ENCODE measurements at places on chromosomes 16 and 17. TPM values are rescaled to one million over a fixed set of nuclear protein-coding genes. Genes with fewer than 3 reads are reported as not detected.

SNF8 gene
- total RNA-seq: 38.4 TPM

MMP25 gene
- total RNA-seq: 0.62 TPM

SLC4A1 gene
- total RNA-seq: 5.8 TPM

ERCC4 gene
- total RNA-seq: 15.4 TPM

TBC1D3K gene
- not detected for total RNA-seq

NKD1 gene
- total RNA-seq: 2.2 TPM

DNA sequence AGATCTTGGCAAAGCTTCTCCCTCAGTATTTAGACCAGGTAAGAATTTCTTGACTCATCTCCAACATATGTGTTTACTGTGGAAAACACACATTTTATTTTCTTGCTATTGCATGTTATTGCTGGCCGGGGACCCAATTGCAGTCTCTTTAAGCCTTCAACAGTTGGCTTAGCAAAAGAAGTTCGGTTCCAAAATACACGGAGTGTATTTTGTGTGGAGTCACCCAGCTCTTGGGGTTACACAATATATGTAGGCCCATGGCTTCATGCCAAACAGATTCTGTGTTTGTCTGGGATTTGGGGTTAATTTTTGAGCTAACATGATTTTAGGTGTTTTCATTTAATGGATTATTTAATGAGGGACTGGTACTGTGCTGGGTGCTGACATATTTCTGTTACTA lies 4.0 kb downstream of the ALDH3A2 start:
- no peak for DNase-seq

GRCh38 chr16:84063980-84064379 lies 21.4 kb upstream of the SLC38A8 start:
- no peak for DNase-seq

DNA sequence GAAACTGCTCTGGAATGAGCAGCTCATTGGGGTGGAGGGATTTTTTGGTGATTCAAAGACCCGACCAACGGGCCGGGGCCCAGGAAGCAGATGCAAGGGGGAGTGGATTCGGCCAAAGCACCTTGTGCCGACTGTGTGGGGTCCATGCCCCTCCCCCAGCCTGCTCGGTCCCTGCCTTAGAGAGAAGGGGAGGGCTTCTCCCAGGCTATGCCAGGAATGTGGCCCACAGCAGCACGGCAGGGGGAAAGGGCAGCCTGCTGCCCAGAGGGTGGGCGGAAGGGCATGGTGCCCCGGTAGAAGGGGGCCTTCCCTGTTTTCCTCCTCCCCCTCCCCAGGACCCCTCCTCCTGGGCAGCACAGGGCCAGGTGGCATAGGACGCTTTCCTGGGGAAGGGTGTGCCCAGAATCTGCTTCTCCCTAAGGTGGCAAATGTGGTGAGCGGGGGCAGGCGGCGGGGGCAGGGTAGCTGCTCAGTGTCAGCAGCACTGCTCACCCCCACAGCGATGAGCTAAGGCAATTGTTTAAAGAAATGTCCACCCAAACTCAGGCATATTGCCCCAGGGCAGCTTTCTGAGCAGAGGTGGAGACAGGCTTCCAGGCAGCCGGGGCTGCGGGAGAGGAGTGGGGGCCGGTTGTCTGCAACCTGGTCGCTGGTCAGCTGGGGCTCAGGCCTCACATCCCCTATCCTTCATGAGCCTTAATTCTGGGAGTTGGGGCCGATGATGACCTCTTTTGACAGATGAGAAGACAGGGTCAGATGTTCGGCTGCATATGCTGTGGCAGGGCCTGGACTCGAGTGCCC lies 33.9 kb upstream of the MLKL start:
- DNase-seq: no peak

DNA sequence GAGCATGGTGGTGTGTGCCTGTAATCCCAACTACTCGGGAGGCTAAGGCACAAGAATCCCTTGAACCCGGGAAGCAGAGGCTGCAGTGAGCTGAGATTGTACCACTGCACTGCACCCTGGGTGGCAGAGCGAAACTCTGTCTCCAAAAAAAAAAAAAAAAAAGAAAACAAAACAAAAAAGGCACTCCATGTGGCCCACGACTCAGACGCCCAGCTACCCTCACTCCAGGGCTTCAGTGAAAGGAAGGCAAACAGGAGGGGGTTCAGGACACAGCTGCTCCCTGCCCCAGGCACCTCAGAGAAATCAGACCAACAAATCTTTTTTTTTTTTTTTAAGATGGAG lies 91.7 kb downstream of the LITAF start:
- no peak for DNase-seq

DNA sequence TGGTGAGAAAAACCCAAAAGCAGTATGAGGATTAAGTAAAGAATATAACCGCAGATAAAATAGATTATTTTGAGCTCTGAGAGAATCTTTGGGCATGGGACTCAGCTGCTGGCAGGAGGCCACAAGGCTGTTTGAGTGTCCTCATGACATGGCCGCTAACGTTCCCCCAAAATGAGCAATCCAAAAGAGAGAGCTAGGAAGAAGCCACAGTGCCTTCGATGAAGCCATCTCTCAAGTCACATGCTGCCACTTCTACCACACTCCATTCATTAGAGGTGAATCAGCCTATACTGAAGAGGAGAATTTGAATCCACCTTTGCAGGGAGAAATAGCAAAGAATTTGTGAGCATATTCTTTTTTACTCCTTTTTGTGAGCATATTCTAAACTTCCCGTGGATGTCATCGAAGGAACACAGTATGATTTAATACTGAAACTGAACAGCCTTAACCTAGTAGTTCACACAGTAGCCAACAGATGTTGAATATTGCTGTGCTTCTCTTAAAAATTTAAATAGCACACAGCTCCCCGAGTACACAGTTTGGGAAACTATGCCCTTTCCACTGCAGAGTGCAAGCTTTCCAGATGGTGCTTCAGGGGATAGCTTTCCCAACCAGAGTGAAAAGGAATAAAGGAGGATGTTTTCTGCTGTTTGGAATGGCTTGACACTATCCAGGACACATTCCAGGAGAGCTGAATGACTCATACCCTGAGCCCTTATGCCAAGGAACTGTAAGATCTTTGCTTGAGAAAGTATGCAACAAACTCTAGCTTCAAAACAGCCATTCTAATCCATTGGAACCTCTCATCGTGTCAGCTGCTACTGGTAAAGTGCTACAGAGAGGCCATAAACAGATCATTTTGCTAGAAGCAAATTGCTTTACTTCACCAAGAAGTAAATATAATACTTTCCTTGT lies 33.9 kb downstream of the ANKFY1 start:
- DNase-seq: peak; percentile 41

- DNase-seq: no peak
Measured at GRCh38 chr17:222172-222571, 40.7 kb upstream of the DOC2B start.

DNA sequence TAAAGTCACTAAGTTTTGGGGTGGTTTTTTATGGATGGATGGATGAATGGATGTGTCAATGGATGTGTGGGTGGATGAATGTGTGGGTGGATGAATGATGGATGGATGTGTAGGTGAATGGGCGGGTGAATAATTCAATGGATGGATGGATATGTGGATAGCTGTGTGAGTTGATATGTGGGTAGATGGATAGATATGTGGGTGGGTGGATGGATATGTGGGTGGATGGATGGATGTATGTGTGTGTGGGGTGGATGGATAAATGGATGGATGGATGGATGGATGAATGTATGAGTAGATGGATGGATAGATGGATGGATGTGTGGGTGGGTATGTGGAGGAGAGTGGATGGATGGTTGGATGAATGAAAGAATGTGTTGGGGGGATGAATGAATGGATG lies 310.1 kb upstream of the C16orf82 start:
- DNase-seq: no peak

GRCh38 chr16:77548766-77549165 lies 113.9 kb upstream of the ADAMTS18 start:
- no peak for DNase-seq

GRCh38 chr17:80270104-80270503 lies 9.5 kb downstream of the RNF213 start:
- no peak for DNase-seq

DNA sequence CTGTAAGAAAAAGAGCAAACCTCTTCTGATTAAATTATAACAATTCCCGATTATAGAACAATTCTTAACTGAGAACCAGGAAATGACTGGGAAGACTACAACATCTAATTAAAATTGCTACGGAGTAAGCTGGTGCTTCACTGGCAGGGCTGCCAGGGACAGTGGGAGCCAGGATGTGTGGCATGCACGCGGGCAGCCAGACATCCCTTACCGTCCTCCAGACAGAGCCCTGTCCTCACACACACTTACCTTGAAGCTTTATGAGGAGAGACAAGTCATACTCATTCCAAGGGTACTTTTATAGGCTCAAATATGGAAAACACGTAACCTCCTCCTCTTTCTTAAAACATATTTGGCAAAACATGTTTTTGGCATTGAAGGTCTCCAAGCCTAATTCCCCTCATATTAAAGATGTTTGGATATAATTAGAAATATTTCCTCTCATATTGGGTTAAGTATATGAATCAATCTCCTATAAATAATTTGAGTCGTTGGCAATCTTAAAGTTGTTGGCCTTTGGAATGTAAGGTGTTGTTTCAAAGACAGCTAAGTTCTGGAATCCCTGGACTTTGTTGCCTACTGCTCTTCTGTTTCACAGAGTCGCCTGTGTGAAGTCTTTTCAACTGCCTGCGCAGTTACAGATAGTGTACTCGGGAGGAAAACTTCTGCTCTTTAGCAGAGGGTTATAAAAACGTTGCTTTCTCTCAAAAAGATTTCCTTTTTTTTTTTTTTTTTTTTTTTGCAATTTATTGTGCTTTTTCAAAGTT lies at the start of gene MYH1:
Gene MYH1, minus strand, starts transcription at position 272 of the 767 bp plus-strand sequence. CDS start 1,900 bp downstream, outside the sequence.
- DNase-seq: no peak

DNA sequence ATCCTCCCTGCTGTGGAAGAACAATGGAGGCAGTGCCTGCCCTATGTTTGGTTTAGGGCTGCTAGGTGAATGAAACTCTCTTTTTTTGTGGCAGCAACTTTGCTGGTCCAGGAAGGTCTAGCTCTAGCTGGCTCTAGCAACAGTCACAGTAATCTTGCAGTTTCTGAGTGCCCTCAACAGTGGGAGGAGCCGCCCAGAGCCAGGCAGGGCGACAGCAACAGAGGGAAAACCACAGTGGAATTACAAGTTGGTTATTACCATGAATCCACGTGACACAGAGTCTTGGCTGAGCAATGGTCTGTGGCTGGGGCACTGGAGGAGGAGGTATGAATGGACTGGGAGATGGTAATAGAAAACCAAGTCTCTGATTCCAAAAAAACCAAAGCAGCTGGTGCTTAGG lies 10.3 kb downstream of the HSPB9 start:
- peak; percentile 49 for DNase-seq

GRCh38 chr17:21001111-21001812 lies 41.5 kb downstream of the USP22 start:
- DNase-seq: no peak

DNA sequence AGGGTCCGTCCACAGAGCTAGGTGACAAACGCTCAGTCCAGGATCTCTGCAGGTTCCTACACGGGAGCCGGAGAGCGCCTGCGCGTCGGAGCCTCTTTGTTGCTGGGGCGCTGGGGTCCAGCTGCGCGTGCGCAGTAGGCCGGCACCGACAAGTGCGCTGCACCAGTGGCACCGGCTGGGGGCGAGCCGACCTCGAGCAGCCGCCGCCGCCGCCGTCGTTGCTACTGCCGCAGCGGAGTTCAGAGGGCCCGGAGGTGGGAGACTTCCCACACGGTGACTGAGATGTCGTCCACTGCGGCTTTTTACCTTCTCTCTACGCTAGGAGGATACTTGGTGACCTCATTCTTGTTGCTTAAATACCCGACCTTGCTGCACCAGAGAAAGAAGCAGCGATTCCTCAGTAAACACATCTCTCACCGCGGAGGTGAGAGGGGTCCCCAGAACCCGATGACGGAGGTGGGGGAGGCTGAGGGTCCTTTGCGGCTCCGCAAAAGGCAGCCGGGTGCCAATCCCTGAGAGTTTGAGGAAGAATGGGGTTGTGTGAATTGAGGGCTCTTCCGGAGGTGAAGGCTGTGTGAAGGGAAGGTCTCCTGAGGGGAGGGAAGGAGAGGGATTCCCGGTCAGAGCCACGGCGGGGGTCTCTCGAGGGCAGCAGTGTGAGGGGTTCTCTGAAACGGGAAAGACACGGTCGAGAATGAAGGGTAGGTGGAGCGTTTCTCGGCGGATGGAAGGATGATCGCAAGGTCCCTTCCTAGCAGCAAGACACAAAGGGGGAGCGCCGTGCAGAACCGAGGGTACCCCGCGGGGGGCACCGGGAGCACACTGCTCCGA lies at the start of gene GDPD1:
Gene GDPD1, plus strand, starts transcription at position 184 of the 831 bp plus-strand sequence. Its CDS starts 99 bp downstream, at position 283.
- DNase-seq: peak; percentile 91

- no peak for DNase-seq
Measured at GRCh38 chr16:89119661-89120141, 26.0 kb downstream of the ACSF3 start.

Measured in occipital lobe (tissue), 3 donors.